AML-193 (cell line): ENCODE measurements at places on chromosomes 1 and 21.

DNA sequence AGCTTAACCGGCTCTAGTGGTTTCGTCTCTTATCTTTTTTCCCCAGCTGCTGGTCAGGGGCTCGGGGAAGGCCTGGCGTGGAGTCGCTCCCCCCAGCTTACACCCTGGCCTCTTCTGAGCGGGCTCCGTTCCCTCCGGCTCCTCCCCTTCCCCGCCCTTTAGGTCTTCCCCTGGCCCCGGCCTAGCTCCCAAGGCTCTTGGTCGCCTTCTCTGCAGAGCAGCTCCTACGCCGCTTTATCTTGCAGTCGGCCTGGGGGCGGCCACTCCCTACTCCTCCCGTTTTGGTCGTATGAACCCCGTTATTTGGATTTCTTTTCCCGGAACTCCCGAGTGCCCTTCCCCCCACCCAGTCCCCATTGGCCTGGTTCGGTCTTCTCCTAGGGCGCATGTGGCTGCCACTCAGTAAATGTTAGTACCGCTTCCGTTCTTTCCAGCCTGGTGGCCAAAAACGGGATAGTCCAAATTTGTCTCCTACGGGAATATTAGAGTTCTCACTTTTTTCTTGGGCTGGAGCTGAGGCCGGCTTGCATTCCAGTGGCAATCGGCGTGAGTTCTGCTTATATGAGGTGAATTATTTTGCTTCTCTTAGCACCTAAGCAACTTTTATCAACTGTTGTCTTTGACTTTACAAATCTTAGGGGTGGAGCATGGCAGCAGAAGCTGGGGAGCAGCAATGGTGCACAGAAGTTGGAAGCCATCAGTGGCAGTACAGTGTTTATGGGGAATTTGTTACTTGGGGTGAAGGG is 467 bp downstream of the THRAP3 start:
- peak; percentile 85 for DNase-seq

DNA sequence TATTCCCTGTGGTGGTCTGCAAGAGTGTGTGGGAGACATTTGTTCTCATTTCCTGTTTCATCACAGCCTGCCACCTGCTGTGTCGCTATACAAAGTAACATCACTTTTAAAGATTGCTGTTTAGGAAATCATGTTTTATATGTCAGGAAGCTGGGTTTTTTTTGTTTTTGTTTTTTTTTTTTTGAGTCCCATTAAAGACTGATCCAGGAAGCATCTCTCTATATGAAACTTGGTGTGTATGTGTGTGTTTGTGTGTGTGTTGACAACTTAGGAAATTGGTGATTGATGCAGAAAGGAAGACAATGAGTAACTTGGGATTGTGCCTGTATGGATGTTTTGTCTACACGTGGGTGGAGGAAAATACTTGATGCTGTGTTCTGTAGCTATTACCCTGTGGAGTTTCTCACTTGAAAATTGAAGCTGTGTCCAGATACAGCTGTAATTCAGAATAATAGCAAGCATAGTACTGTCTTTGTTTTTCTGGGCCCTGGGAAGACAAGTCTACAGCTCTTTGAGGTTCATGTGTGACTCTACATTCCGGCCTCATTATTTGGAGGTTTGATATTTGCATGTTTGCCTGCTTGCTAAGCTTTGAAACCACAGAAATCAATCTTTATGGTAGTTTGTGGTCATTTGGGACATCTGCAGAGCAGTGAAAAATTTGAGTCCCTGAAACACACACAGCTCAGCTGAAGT is 47.9 kb downstream of the LAMC1 start:
- DNase-seq: no peak

DNA sequence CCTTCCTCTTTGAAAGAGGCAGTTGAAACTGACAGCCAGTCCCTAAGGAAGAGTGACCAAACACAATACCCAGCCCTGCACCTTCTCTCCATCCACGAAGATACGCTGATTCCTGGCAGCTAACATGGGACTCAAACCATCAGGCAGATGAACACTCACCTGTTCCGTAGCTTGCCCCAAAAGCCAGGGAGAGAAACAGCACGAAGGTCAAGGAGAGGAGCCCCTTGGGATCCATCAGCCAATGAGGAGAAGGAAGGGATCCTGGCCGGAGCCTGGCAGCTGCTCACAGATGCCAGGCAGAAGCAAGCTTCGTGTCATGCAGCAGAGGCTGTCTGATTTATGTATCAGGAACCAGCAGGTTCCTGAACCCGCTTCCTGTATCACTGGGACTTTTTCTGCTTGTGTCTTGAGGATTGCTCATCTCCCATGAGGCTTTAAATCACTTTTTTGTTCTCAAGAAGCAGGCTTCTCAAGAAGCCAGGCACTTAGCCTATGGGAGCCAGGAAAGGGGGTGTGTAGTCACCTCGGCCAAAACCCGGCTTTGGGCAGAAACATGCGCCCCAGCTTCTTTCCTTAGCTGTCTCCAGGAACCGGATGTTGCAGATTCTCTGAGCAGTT is at the start of gene SLAMF1:
Gene SLAMF1 (minus strand): TSS at position 334 of the 618 bp plus-strand sequence. CDS start 99 bp downstream, at position 235.
- DNase-seq: no peak

DNA sequence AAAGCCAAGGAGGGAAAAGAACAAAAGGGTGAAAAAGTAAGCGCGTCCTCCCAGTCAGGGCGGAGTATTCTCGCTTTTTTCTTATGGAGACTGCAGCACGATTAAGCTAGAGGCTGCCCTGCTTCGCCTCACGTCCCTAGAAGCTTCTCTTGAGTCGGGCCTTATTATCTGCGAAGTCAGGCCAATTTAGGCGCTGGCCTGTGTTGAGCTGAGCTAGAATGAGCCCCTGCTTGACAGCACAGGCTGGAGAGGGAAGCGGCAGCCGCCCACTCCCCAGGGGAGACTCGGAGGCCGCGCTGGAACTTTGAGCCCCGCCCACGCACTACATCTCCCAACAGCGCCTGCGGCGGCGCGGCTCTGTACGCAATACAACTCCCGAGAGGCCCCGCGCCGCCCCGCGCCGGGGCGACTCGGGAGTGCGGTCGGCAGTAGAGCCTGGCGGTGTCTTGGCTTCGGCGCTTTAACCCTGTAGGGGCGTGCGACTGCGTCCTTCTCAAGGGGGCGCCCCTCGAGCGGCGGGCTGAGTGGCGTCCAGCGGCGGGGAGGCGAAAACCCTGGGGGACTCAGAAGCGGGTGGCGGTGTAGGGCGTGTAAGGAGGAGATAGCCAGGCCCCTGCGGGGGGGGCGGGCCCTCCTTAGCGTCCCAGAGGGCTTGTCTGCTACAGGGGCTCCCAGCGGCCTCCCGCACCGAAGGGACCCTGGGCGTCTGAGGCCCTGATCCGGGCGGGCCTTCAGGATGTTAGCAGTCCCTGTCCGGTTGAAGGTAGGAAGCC is 888 bp downstream of the ZNF436 start:
- peak; percentile 81 for DNase-seq

GRCh38 chr1:4018466-4019146 is 118.5 kb upstream of the C1orf174 start:
- no peak for DNase-seq

DNA sequence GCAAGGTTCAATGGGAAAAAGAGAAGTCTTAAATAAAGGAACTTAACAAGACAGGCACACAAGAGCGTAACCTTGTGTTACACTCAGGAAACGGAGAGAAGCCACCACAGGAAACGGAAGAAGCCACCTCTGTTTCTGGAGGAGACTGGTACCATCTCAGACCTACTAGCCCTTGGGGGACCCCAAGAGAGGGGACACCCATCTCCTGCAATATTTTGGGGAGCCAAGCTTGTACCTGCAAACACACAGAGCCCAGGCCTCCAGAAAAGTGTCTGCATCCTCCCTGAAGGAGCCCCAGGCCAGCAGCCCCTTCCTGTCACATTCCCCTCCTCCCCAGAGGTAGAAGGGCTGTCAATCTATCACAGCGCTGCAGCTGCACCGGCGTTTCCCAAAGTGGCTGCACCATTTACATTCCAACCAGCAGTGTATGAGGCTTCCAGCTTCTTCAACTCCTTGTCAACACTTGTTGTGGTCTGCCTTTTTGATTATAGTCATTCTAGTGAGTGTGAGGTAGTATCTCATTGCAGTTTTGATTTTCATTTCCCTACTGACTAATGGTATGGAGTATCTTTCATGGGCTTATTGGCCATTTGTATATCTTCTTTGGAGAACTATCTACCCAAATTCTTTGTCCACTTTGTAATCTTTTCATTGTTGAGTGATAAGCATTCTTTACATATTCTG is 23.0 kb upstream of the PADI1 start:
- peak; percentile 78 for DNase-seq

DNA sequence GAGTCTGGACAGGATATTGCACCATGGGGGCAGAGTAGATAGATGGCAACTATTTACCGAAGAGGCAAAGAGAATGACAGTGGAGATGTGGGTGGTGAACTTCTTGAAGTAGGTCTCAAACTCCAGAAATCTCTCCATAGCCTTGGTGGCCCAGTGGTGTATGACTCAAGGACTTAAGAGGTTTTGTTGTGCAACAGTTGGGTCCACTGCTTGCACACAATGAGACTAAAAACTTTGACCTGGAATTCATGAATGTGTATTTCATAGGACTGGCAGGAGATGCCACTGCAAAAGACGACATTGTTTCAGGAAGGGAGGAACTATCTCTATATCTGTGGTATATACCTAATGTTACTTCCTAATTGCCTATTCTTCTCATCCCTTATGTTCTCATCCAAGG is 75.9 kb downstream of the ZSCAN20 start:
- DNase-seq: no peak

- DNase-seq: no peak
Observed at GRCh38 chr21:34148419-34148804, 75.0 kb downstream of the MRPS6 start.

- DNase-seq: no peak
Observed at GRCh38 chr21:35189077-35189863, 140.2 kb upstream of the RUNX1 start.

GRCh38 chr1:43754892-43755291 is 47.6 kb downstream of the ST3GAL3 start:
- DNase-seq: no peak

DNA sequence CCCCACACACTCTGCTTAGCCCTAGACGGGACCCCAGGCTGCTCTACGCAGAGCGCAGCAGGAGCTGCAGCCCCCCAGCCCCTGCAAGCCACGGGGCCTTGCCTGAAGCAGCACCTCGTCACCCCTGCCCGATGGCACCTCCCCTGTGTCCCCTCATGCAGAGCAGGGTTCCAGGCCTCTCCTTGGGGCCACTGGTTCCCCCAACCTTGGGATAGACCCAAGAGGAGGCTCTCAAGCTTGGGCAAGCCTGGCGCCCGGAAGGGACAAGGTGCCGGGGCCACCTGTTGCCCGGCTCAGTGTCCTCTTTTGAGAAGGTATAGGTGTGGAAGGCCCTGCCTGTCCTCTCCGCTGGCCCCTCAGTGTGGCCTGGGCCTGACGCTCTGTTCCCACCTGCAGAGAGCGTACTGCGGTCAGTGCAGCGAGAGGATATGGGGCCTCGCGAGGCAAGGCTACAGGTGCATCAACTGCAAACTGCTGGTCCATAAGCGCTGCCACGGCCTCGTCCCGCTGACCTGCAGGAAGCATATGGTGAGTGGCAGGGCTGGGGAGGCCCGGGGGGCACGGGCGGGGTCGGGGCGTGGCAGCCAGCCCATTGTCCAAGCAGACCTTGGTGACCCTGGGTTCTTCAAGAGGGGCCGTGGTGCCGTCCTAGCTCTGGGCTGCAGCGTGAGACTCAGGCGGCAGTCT is 50.6 kb downstream of the FAAP20 start:
- DNase-seq: no peak

DNA sequence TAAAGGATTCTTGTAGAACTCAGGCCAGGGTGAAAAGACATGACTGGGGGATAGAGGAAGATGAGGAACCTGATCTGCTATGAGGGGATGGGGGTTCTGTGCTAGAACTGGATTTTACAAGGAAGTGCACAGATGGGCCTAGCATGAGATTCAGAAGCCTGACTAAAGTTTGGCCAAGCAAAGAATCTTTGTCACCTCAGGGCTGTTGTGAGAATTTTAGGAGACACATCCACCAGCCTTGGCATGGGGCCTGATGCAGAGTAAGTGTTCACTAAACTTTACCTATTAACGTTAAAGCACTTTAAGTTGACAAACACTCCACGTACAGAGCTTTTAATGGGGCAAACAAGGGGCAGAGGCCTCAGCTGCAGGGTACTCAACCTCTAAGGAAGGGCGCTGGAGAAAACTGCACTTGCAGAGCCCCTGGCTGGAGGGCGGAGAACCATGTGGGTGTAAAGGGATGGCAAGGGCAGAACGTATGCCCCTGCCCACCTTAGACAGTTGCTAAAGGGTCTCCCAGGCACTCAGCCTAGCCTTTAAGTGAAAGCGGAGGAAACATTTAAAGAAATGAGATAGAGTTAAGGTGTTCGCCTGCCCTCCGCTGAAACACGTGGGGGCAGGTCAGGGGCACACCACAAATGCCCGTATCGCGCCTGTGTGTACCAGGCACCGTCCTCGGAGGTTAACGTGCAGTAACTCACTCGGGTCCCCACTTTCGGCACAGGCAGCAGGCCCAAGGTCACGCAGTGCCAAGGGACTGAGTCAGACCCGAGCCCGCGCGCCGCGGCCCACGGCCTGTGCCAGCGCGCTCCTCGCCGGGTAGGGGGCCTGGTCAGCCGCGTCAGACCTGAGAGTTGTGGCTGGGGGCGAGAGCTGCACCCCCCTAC is 990 bp upstream of the MRPS6 start:
- DNase-seq: no peak

GRCh38 chr1:38296047-38296446 is 249.5 kb upstream of the POU3F1 start:
- no peak for DNase-seq

- DNase-seq: no peak
Observed at GRCh38 chr1:46569116-46569515, 17.7 kb upstream of the KNCN start.

GRCh38 chr21:38346286-38346685 is 89.5 kb downstream of the KCNJ15 start:
- DNase-seq: no peak

GRCh38 chr1:26704629-26705028 is 8.8 kb downstream of the ARID1A start:
- no peak for DNase-seq

- DNase-seq: peak; percentile 1
Observed at GRCh38 chr1:24191860-24192259, 4.8 kb upstream of the IFNLR1 start.

DNA sequence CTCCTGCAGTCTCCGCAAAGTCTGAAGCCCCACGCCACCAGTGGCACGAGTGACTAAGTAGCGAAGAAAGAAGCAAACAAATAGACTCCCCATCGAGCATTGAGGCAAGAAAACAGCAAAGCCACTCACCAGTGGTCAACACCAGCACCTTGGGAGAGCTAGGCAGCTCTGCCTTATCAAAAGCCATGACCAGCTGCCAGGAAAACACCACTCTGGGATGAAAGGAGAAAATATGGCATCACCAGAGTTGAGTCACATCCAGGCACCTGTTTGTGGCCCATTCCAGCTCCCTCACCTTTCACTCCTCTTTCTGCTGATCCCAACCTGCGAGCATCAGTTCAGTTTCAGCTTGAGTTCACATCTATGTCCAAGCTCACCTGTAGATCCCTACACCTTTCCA is 17.2 kb downstream of the PDZK1 start:
- no peak for DNase-seq

DNA sequence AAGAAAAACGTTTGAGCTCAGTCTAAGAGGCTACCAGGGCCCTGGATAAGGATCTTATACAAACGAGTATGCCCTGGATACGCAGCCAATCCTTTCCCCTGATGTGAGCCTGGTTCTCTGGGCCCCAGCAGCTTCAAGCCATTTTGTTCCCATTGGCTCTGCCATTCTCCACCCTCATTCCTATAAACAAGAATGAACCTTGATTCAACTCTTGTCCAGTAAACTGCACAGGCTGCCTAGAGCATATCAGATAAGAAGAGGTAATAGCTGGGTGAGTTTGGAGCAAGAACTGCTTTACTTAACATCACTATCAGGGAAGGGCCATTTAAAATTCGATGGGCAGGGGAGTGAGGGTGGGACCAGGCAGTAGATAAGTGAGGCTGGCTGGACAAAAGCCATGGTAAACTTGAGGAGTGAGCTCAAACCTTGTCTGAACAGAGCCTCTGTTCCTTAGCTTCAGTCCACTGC is 11.3 kb downstream of the BTG2 start:
- no peak for DNase-seq
